NCI-H1105 treated with DMSO at 0.1 percent for 48 hours (cell line): ENCODE measurements at places on chromosomes 4 and X.

DNA sequence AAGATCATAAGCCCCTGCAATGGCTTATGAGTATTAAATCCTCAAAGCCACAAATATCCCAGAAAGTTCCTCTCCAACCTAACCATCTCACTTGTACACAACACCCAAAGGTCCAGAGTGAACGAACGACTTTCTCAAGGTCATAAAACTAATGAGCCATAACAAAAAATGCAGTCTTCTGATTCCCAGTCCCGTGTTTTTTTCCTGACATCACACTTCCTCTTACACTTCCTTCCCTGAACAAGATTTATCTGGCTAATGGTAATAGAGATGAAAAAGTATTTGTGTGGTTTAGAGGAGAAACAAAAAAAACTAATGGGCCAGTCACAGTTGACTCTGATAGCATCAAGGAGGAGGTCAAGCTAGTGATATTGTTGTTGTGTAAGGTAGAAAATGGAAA, 99.5 kb upstream of the KLHL13 start:
- peak; percentile 57 for DNase-seq

DNA sequence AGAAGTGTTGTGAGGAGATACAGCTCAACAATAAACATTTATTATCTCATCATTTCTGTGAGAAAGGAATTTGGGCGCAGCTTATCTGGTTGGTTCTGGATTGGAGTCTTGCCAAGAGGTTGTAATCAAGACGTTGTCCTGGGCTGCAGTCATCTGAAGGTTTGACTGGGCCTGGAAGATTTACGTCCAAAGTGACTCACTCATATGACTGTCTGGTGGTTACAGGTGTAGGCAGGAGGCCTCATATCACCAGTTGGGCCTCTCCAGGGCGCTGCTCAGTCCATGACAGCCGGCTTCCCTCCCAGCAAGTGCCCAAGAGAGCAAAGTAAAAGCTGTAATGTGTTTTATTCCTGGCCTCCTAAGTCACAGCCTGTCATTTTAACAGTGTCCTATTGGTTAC, 106.3 kb downstream of the USP46 start:
- no peak for DNase-seq

DNA sequence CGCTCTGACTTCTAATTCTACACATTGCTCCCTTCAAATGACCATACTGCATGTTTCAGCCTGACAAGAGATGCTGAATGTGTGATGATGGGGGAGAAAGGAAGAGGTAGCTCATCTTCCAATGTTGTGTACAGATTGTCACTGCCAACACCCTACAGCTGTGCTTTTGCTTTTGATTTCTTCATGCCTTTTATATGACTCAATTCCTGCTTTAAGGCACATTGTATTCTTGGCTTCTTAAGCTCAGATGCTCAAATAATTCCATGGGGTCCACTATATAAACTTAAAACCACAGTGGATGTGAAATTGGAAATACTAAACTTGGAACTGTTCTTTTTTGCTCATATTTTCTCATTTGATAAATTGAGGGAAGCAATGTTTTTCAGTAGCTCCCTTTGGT, 183.2 kb upstream of the WDFY3 start:
- DNase-seq, result no peak

- DNase-seq, result no peak
Observed at GRCh38 chr4:95108883-95109421, 351.2 kb downstream of the BMPR1B start.

GRCh38 chrX:3577551-3577950, 135.9 kb downstream of the PRKX start:
- no peak for DNase-seq

DNA sequence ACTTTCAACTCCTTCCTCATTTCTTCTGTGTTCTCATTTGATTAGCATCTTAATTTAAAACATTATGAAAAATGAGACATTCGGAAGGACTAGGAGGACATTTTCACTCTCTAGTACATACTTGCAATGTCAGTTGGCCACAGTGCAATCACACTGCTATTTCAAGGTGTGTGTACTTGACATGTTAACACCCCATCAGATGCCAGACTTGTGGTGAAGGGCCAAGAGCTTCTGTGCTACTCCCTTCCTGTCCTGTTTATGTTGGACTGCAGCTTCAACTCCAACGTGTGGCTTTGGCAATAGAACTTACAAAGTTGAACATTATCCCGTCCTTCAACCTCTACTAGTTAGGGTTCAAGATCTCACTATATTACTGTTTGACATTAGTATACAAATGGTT, 221.0 kb downstream of the PALLD start:
- DNase-seq, result no peak

DNA sequence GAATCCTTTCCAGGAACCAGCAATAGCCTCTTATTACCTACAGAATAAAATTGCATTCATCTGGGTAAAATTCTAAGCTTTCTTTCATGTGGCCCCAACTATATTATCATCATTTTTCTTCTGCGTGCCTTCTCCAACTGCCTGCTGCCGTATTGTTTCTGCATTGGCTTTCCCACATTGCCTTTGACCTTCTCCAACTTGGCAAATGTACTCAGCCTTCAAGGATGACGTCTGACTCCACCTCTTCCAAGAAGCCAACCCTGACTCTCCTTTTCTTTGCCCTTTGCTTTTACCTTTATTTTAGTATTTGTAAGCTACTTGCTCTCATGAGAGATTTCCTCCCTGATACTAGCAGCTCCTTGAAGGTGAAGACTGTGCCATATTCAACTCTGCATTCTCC, 200.4 kb upstream of the FAM9B start:
- no peak for DNase-seq

DNA sequence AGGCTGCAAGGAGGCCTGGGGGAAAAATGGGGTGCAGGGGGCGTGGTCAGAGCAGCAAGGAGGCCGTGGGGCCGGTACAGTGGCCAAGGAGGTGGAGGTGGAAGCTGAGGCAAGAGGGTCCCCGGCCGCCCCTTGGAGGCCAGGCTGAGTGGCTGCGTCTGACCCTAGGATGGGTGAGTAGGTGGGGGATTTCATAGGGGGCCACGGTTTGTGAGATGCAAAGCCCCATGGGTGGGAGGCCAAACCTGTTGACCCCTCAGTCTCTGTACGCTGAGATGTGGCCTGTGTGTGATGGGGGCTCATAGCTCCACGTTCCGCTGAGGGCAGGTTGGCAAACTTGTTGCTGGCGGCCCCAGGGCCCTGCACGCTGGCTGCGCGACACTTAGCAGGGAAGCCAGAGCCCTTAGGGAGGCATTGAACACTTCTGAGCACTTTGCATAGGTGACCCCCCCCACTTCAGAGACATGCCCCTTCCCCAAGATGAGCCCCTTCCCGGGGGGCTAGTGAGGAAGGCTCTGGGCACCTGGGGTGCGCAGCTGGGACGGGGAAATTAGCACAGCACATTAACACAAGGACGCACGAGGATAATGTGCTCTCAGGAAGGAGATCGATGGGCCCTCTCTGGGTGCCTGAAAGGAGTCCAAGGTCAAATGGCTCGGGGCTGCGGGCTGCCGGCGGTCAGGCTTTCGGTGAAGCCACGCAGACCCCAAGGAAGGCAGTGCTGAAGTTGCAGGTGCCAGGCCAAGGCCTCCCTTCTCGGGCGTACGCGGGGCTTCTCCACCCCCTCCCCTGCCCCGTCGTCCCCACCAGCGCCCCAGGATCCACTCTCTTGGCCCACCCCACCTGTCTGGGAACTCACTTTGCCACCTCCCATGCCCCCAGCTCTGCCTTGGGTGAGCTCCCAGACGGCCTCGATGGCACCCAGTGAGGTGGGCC, 107.4 kb downstream of the HMX1 start:
- no peak for DNase-seq

- peak; percentile 2 for DNase-seq
Observed at GRCh38 chrX:43656005-43656494, at the start of gene MAOA. TSS of gene MAOA (plus strand) at chrX:43656299. CDS start at chrX:43656342, 43 bp downstream.

DNA sequence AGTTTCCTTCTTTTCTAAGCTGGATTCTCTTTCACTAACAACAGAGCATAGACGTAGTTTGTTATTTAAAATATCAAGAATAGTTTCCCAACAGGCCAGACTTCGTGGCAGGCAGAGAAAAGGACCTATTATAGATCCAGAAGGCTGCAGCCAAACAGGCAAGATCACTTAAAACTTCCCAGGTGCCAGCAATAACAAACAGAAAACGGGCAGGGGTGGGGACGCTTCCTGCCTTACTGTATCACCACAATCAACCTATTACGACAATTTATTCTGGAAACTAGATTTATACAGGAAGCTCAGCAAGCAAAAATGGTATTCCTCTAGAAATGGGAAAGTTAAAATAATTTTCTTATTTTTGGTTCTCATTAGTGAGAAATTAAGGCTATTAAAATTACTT, 22.1 kb downstream of the RWDD4 start:
- DNase-seq, result no peak

DNA sequence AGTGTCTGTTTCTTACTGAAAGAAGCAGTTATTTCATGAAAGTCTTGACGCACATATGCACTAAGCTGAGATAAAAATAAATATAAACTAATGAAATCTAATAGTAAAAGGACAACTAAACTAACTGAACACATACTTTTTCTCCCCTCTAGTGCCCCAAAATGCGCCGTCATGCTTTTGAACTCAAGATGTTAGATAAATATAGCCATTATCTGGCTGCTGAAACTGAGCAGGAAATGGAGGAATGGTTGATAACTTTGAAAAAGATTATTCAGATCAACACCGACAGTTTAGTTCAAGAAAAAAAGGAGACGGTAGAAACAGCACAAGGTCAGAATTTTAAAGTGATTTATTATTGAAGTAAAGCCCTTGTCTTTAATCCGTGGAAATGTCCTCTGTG, 70.2 kb downstream of the DOCK11 start:
- DNase-seq, result no peak

DNA sequence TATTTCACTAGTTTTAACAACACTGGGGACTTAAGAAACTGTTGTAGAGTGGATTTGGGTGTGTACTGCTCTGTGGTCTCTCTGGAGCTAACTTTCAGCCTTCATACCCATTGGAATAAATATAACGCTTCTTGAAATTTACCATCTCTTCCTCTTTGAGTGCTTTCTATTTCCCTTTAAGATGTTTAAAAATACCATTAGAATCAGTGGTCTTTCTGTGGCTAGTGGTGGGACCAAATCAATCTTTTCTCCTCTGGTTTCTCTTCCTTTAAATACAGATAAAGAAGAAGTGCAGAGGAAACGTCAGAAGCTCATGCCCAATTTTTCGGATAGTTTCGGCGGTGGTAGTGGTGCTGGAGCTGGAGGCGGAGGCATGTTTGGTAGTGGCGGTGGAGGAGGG, 92.0 kb downstream of the NFKB1 start:
- no peak for DNase-seq

- no peak for DNase-seq
Observed at GRCh38 chr4:78439328-78439727, 112.2 kb upstream of the ANXA3 start.

DNA sequence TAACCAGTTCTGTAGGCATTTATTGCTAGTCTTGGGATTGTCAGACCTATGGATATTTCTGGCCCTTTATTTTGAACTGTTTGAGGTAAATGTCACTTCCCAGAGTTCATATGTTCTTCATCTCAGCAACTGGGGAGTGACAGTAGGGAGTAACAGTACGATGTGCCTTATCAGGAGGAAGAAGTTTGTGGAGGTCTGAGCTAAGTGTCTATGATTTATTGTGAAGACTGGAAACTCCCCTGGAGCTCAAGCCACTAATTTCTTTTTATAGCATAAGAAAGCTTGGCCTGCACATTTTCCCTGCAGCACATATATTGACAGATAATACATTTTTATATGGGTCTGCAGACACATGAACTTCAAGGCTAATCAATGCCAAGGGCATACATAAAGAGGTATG, 383.8 kb downstream of the GRXCR1 start:
- no peak for DNase-seq

GRCh38 chrX:34915463-34916225, 27.0 kb upstream of the FAM47B start:
- no peak for DNase-seq

GRCh38 chr4:114161809-114162208, 182.4 kb upstream of the ARSJ start:
- DNase-seq, result no peak

- no peak for DNase-seq
Observed at GRCh38 chr4:158788516-158788915, 19.7 kb downstream of the FNIP2 start.

- no peak for DNase-seq
Observed at GRCh38 chr4:25015012-25015411, 15.7 kb downstream of the LGI2 start.

- no peak for DNase-seq
Observed at GRCh38 chr4:122784261-122784660, 42.4 kb upstream of the FGF2 start.

DNA sequence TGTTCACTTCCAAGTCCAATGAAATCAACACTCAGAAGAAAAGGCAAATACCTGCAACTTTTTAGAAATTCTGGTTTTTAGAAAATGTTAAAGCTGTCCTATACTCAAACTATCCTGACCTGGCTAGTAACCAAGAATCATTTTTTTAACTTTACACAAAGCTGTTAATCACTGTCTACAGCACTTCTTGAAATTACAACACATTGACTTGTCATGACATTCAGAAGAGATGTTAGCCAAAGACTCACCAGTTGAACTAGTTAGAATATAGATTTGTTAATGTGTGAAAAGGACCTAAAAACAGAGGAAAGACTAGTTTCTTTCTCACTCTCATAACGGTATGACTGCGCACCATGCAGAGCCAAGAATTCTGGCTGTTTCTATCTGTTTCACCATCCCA, 98.8 kb downstream of the COX18 start:
- no peak for DNase-seq

DNA sequence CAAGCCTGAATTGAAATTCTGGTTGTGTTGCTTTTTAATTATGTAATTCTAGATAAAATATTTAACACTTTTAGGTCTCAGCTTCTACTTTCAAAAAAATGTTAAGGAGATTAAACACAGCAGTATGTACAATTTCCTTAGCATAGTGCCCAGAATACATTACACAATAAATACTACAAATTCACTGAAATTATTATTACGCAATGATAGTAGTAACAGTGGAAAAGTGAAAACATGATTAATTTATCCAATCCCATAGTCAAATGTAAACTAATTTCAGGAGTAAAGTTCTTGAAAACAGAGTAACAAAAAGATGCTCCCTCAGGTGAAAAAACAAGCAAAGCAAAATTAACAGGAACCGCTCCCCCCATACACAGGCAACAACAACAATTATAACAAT, 1915.4 kb downstream of the STIM2 start:
- DNase-seq, result no peak

DNA sequence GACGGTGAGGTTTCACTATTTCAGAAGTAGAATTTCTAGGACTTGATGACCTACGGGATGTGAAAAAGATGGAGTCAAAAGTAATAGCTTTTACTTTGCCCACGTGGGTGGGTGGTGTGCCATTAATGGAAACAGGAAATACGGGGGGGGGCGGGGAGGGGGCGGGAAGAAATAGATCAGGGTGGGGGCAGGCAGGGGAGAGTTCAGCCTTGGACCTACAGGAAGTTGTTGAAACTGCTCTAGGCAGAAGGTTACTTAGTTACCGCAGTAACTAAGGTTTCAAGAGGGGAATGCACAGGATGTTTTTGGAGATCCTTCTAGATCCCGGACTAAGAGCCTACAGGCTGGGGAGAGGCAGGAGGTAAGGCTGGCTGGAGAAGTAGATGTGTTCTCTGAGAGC, 3.6 kb upstream of the FHL1 start:
- no peak for DNase-seq

- no peak for DNase-seq
Observed at GRCh38 chr4:41537292-41537890, 566 bp upstream of the LIMCH1 start.
